ENCODE measurements at places on chromosomes 1 and 21.

DNA sequence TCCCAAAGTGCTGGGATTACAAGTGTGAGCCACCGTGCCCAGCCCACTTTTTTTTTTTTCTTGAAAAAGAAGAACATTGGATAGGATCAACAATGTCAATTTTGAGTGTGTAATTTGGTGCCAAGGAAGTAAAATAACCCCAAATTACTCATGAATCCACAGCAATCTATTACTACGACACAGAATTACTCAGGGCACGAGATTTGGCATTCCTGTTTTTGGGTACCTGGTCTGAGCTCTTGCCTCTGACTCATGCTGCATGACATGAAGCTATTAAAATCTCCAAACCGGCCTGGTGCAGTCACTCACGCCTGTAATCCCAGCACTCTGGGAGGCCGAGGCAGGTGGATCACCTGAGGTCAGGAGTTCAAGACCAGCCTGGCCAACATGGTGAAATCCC, 10.4 kb downstream of the RNF19B start:
- DNase-seq, result no peak

DNA sequence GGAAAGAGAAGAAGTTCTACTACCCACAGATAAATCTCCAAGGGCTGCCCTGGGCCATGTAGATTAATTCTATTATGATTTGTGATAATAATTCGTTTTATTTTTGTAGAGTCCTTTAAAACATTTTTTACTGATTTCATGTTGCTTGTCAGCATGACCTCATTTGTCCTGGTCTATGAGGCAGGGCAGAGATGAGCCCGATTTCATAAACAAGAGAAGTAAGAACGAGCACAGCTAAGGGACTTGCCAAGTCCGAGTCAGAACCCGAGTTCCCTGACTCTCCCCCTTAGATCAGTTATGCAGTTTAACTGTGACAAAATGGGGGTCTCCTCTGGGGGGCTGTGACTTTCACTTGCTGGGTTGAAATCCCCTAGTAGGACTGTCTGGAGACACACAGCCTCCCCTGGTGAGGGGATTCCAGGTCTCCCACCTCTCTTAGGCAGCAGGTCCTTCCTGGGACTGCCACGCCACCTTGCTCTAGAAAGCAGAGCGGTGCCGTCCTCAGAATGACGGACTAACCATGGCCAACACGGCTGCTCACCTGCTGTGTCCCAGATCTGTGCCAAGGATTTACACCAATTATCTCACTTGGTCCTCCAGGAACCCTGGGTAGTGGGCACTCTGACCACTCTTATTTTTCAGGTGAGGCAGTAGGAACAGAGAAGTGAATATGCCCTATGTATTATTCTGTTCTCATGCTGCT, 31.0 kb upstream of the SOX13 start:
- no peak for DNase-seq

GRCh38 chr1:23899070-23899469, 14.1 kb downstream of the CNR2 start:
- no peak for DNase-seq

- DNase-seq, result no peak
Observed at GRCh38 chr1:8267307-8267706, 50.6 kb upstream of the SLC45A1 start.

GRCh38 chr1:111542187-111542586, 38.8 kb upstream of the ADORA3 start:
- no peak for DNase-seq

DNA sequence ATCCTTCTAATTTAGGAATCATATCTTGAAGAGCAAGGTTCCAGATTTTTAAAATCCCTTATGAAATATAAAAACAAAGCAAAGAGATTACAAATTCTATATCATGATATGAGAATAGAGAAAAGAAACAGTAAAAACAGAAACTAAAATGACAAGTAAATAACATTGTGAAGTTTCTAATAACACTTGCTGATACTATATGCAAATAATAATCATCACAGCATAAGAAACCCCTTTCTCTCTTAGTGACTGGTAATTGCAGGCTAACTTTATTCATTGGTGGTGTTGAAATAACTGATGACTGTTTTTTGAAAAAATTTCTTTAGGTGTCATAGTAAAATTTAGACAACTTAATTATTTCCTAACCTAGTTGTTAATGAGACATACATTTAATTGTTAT, 281.6 kb downstream of the PLA2G4A start:
- no peak for DNase-seq

DNA sequence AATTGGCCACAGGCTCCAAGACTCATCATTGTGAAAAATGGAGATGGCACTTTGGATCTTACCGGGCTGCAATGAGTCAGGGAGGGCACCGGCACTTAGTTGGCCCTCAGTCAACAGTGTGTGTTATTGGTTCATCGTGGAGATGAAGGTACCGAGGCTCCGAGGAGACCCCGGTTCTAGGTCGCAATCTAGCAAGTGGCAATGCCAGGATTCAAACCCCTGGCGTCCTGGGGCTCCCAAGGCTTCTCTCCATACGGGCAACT, 49.0 kb upstream of the ACOT11 start:
- no peak for DNase-seq

GRCh38 chr1:203557390-203557789, 63.4 kb downstream of the OPTC start:
- DNase-seq, result peak; percentile 15

GRCh38 chr1:78280626-78281025, 210.1 kb upstream of the PTGFR start:
- no peak for DNase-seq

- no peak for DNase-seq
Observed at GRCh38 chr1:205245096-205245495, 17.4 kb downstream of the TMCC2 start.

DNA sequence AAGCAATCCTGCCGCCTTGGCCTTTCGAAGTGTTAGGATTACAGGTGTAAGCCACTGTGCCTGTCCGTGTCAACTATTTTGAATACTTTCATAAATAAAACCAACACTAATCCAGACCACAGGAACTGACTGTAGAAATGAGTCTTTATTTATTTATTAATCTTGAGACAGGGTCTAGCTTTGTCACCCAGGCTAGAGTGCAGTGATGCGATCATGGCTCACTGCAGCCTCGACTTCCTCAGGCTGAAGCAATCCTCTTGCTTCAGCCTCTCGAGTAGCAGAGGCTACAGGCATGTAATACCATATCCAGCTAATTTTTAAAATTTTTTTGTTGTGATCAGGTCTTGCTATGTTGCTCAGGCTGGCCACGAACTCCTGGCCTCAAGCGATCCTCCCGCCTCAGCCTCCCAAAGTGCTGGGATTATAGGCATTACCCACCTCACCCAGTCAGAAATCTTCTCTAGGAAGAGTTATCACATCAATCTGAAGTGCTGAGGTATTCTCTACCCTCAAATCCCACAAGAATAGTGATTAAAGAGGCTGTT, 21.7 kb upstream of the CPLANE2 start:
- DNase-seq, result no peak

- DNase-seq, result no peak
Observed at GRCh38 chr1:185939142-185939541, 205.0 kb downstream of the HMCN1 start.

GRCh38 chr1:207578796-207579435, 66.0 kb upstream of the CR1L start:
- no peak for DNase-seq

GRCh38 chr1:181062836-181063428, 25.6 kb upstream of the IER5 start:
- DNase-seq, result no peak

DNA sequence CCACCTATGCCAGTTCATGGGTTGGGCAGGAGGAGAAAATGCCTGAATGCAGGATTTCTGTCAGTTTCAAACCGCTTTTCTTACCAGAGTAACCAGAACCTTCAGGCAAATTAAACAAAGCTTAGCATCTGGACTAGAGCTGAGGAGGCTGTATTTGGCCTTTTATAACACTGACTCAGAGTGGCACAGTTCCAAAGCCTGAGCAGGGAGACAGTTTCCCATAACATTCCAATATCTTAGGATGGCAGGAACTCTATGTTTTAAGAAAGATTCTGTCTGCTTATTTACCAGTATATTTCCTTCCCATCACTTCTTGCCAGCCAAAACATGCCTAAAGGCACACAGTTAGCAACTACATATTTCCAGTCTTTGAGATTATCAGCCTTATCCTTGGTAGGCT, 46.8 kb downstream of the UBR4 start:
- no peak for DNase-seq
